ENCODE measurements at places on chromosomes 5 and 9.

- no peak for DNase-seq
These were observed 36.6 kb upstream of the KCNMB1 start for GRCh38 chr5:170425731-170426130.

GRCh38 chr5:89327608-89328007 lies 444.6 kb upstream of the MEF2C start:
- no peak for DNase-seq

GRCh38 chr5:13660072-13660471 lies 284.4 kb downstream of the DNAH5 start:
- DNase-seq: no peak

DNA sequence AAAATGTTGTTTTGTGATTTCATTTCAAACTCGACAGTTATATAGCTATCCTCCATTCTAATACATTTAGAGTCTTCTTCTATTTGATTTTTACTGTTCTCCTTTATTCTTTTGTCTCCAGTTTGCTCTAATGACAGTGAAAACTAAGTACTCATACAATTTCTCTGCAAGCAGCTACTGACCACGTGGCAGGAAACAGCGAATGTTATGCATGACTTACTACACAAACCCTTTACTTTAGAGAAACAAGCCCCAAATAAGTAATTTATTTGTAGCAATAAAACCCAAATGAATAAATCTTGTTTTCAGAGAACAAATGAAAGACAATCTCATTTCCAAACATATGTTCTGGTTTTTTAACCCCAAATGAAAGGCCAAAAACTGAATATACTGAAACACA lies 41.9 kb downstream of the CDH6 start:
- DNase-seq: no peak

- no peak for DNase-seq
These were observed 139.8 kb downstream of the ESM1 start for GRCh38 chr5:54845567-54845941.

GRCh38 chr9:71758277-71758676 lies 10.0 kb downstream of the CEMIP2 start:
- no peak for DNase-seq

- no peak for DNase-seq
These were observed 68.6 kb downstream of the TMEM252 start for GRCh38 chr9:68472119-68472518.

DNA sequence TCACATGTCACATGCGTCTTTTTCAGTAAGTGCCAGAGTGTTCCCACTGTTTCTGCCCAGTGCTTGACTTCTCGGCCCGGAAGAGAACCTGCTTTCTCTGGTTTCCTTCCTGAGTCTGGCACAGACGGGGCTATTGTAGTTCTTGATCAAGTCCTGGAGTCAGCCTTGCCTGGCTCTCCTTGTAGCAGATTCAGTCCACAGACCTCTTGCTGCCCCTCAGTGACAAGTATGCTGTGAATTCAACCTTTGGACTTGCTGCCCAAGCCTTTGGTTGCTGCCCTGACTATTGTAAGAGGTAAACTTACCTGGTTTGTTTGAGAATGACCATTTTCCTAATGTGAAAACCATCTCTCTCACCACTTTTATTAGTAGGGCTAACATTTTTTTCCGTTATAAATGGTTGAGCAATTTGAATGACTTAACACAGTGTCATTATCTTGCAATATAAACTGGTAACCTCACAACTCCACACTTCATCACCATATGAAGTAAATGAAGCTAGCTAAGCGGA lies 24.7 kb downstream of the ZBTB34 start:
- no peak for DNase-seq

DNA sequence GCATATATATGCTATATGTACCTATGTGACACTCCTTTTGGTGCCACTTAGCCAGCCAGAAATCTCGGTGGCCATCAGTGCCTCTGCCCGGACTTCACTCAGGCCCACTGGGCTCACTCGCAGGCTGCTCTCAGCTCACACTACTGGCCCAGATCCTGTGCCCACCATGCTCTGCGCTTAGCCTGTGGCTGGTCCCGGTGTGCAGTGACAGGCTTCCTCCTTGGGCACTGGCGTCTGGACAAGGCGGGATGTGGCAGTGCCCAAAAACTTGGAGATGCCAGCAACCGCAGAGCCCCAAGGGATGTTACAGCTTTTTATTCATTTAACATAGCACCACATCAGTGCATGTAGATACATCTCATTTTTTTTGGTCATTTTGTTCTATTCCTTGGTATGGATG lies 77.4 kb downstream of the NREP start:
- no peak for DNase-seq

DNA sequence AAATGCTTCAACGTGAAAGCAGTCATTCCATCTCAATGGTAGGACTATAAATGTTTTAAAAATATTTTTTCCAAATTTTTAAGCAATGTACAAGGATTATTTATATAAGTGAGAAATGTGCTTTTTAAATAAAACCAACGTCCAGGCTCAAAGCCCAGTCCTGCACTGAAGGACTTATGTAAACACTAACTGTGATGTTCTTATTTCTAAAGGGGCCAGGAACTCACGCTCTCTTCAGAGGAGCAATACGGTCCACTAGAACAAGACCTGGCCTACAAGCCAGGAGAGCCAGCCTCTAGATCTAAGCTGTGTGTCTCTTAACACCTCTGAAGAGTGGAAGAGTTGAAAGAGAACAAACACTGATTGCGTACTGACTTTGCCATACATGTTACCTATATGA lies 12.1 kb downstream of the TTLL11 start:
- no peak for DNase-seq

DNA sequence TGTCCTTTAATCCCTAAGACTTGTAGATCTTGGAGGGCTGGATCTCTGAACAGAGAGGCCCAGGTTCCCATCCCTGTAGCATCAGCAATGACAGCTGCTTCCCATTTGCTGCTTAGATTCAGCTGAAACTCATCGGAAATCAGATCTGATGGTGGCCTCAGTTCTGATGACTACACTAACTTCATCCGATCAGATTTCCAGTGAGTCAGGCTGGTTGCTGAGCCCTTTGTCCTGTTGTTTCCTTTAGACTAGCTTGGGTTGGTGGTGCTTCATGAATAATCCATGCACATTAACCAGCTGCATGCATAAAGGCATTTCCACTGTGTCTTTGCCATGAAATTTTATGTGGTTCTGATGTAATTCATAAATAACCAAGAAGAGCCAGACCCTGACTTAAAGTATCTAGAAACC lies 195.2 kb upstream of the TUT7 start:
- no peak for DNase-seq

- DNase-seq: no peak
These were observed 256.5 kb upstream of the ZNF608 start for GRCh38 chr5:125002727-125003598.

GRCh38 chr5:30100929-30101328 lies 1092.6 kb upstream of the CDH6 start:
- DNase-seq: no peak

DNA sequence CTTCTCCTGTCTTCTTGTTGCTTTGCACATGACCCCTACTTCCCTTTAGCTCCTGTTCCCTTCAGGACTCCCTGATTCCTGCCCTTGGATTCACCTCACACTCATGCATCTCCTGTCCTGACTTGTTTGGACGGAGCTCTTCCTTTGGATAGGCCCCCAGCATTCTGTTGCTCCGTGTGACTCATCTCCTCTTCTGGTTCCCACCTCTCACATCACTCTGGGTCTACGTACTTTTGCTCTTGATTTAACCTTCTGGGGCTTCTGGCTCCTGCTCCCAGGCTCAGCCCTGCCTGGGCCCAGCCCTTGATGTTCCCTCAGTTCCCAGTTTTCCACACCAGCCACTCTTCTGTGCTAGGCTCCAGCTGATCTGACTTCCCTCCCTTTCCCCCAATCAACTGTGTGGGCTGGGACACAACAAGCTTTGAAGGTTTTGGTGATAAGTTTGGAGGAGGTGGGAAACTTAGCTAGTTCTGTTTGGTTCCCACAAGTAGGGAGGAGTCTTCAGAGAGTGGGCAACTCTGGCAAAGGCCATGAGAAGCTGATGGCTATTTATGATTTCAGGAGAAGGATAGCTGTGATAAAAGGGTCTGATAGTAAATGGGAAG lies 331.5 kb downstream of the ARHGEF28 start:
- no peak for DNase-seq

- no peak for DNase-seq
These were observed 1.7 kb downstream of the DNAJC25 start for GRCh38 chr9:111632695-111633388.

DNA sequence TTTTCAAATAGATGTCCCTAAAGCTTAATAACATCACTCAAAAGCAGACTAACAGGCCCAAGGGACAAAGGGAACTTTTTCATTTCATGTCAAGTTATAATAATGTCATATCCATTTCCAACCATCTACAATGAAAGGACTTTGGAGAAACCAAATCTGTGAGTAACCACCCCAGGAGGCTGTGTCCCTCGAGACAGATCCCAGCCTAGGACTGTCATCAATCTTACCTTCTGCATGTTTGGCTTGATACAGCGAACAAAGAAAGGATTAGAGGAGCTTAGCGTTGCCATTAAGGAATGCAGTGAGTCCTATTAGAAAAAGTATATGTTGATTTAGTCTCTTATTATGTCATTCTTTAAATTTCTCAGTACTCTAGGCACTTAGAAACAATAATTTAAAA lies 137.8 kb upstream of the RETREG1 start:
- no peak for DNase-seq

GRCh38 chr9:134347996-134348395 lies 21.7 kb downstream of the RXRA start:
- no peak for DNase-seq

DNA sequence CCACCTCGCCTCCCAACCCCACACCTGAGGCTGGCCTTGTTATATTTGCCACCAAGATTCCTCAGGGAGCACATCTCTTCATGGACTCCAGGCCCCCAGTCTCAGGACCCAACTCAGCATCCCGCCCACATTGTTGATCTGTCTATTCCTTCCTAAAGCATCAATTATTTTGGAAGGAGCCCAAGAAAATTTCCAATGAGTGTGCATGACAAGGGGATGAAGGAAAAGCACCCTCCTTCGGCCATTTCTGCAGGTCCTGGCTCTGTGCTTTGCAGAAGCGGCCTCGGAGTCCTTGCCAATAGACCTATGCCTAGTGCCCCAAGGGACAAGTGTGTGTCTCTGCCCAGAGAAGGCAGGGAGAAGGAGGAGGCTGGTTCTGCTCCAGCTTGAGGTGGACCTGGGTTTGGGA lies 273.2 kb downstream of the GADD45G start:
- no peak for DNase-seq

DNA sequence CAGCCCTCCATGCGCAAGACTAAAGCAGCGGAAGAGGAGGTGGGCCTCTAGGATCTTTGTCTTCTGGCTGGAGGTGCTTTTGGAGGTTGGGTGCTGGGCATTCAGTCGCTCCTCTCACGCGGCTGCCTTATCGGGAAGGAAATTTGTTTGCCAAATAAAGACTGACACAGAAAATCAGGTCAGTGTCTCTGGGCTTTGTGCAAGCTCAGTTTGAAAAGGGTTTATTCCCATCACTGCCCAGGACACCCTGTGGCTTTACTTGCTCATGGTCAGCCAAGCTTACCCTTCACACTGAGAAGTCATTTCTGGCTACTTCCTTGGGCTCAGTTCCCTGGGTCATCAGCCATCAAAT lies 10.5 kb downstream of the SLC2A8 start:
- no peak for DNase-seq

DNA sequence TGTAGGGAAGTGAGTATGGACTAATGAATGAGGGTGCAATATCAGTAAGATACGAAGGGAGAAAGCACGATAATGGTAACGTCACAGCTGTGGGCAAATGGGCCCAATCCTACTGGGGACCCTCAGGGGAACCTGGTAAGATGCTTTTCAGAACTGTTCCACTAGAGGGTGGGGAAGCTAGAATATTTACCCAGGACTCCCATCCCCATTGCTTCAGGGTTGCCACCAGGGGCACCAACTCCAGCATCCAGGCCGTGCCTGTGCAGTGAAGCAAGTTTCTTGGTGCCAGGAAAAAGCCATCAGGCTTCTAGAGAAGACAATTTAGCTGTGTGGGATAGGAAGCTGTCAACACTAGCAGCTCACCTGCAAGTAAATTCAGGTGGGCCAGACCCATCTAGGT lies 409.3 kb downstream of the AGTPBP1 start:
- DNase-seq: no peak

- no peak for DNase-seq
These were observed 33.7 kb downstream of the TTLL11 start for GRCh38 chr9:122059214-122059954.

- no peak for DNase-seq
These were observed 77.6 kb upstream of the ADRB2 start for GRCh38 chr5:148748702-148749392.

DNA sequence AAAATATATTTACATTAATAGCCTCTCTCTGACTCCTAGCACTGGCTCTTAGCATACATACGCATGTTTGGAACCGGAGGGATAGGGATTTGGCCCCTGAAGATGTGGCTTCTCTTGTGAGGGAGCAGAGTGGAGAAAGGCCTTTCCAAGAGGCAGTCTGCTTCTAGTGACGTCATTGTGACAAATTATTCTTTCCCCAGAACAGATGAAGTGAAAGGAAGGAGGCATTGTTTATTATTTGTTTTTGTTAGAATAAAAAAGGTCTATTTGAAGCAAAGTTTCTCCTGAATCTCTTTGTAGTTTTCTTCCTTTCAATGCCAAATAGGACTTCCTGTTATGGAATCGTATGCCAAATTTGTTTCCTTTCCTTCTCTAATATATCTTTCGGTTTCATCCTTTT lies 361.6 kb downstream of the ICE1 start:
- DNase-seq: no peak

- DNase-seq: no peak
These were observed 520.3 kb downstream of the CDH9 start for GRCh38 chr5:26518065-26518464.

DNA sequence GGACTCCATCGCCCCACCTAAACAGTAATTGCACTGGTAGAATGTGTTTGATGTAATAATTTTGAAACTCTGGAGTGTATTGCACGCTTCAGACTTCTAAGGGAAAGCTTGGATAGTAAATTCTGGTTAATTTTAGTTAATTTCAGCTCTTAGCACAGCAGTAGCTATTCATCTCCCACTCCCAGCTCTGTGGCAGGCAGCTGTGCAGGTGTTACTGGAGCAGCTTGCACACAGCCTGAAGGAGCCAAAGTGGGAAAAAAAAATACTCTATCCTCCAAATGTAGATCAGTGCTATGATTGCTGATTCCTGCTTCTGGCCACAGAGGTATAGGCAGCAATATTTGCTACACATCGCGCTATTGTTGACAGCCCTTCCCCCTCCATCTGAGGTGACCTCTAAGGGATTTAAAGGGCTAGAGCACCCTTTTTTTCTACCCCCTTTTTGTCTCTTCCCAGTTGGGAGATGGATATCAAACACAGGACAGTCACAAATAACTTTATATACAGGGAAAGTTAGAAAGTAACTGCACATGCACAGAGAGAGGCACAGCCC lies 97.4 kb downstream of the KCTD16 start:
- no peak for DNase-seq

DNA sequence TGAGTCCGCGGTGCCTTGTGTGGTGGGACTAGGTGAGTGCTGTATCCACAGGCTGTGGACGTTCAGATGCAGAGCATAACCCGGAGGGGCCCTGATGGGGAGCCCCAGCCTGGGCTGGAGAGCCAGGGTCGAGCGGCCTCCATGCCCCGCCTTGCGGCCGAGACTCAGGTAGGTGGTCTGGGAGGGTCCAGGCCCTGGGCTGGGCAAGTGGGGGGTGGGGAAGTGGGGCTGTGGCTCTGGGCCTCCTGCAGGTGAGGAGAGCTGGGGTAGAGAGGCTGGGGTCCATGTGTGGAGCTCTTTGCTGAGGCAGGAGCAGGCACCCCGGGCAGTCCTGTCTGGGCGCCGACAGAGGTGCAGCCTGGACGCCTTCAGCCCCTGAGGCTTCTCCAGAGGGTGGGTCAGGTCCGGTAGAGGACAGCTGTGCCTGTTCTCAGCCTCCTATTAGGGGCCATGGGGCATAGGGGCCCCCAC lies 241.1 kb downstream of the CACNA1B start:
- no peak for DNase-seq

- DNase-seq: no peak
These were observed 743.7 kb upstream of the GRAMD2B start for GRCh38 chr5:125679522-125679921.
